Foreskin keratinocyte (primary cell): ENCODE measurements at places on chromosomes 4 and X. TPM values are rescaled to one million over a fixed set of nuclear protein-coding genes. Genes with fewer than 3 reads are reported as not detected.

DNA sequence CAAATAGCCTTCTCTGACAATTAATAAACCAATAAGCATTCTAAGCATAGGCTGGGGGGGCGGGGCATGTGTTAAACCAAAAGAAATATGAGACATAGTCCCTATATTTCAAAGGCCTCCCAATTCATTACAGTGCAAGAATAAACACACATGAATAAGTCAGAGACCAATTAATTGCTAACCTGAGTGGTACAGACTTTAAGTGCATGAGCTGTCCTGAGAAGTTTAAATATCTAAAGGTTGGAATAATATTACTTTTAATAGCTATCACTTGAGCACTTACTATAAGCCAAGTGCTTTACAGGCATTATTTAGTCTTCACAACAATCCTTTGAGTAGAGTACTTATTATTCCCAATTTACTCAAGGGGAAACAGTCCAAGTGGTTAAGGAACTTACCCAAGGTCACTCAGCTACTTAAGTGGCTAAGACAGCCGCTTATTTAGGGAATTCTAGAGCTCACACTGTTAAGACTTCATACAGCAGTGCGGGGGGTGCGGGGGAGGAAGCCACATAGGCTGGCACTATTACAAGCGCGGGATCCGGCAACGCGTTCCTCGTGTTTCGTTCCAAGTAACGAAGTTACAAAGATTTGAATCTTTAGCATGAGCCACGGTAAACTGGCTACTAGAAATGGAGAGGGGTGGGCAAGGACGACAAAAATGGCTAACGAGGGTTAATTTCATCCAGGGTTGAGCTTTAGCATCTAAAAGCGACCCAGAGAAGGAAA is 1.4 kb downstream of the THOC2 start:
- DNase-seq = no peak

HSFX3 gene
- not detected in 2 replicates for total RNA-seq

- DNase-seq = peak; percentile 78
These were observed 75.0 kb downstream of the MGST2 start for GRCh38 chr4:139740531-139741041.

SASH3 gene
- not detected in 2 replicates for total RNA-seq

MRFAP1L1 gene
- total RNA-seq = 48.2 and 53.9 TPM in 2 replicates

GRCh38 chrX:56798339-56798711 is 69.3 kb downstream of the NBDY start:
- no peak for DNase-seq

TENM3 gene
- total RNA-seq = 24.5 and 30.1 TPM in 2 replicates

DNA sequence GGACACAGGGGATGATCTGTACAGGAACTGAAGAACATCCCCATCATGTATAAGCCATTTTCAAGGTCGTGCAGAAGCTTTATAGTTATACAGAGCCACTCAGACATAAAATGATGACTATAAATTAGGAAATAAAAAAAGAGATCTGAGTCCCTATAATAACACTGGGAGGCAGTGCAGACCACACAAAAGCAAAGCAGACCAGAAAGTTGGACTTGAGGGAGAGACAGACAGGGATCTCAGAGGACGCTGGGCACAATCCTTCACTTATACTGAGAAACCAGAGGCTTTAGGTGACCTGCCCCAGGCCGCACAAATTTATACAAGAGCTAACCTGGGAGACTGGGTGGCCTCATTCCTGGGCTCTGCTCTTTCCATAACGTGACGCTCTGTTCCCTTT is 70.5 kb downstream of the HADH start:
- peak; percentile 28 for DNase-seq

ARMCX1 gene
- total RNA-seq = 16.3 and 16.8 TPM in 2 replicates

GRCh38 chr4:122313006-122313646 is 65.7 kb upstream of the ADAD1 start:
- no peak for DNase-seq

QRFPR gene
- total RNA-seq = 0.18 and 0.20 TPM in 2 replicates

CSN1S1 gene
- not detected in 2 replicates for total RNA-seq

DNA sequence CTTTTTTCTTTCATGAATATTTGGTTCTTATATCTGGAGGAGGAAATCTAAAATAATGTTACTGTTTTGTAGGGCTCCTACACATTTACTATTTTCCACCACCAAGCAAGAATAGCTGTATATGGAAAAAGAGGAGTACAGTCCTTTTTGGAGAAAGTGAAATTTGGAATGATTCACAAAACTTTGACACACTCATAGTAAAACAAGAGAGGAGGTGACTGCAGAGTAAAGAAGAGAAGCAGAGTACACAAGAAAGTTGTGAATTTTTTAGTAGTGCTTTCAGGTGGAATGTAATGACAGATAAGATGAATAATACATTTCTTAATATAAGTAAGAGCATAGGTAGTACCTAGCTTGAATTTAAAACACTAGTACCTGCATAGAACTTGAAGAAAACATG is 41.3 kb upstream of the UGT2B4 start:
- DNase-seq = no peak

GRCh38 chr4:38623260-38623659 is 40.7 kb upstream of the KLF3 start:
- no peak for DNase-seq

CT45A1 gene
- total RNA-seq = not detected in 2 replicates

GRCh38 chr4:40789771-40790170 is 40.0 kb downstream of the NSUN7 start:
- DNase-seq = no peak

ARHGEF6 gene
- total RNA-seq = 0.07 and 0.10 TPM in 2 replicates

F9 gene
- not detected in 2 replicates for total RNA-seq

GRCh38 chr4:71564775-71565174 is 219.1 kb downstream of the GC start:
- no peak for DNase-seq

C4orf54 gene
- total RNA-seq = not detected in 2 replicates

GRCh38 chr4:186643501-186644310 is 80.0 kb downstream of the FAT1 start:
- peak; percentile 75 for DNase-seq
